ENCODE measurements at places on chromosomes 2 and 18.

DNA sequence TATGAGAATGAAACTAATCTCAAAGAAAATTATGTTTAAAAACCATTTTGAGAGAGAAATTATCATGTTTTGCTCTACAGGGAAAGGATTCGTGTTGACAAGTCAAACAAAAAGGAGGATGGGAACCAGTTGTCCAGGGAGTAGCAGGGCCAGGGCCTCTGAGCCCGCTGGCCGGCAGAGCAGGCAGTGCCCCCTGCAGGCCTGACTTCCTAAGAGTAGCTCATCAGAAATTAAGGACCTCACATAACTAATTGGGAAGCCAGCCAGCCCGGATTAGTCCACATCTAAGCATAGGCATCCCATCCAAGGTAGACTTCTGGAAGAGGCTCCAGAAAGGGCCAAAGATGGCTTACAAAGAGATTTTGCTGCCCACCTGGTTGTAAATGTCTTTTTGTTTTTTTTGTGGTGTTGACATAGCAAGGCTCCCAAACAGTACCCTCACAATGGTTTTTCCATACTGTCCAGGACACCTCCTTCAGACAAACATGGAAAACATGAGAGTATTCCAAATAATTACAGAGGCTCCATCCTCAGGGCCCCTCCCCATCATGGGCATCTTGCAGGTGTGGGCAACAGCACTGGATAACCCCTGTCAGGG, 241.2 kb upstream of the TANK start:
- DNase-seq: no peak

DNA sequence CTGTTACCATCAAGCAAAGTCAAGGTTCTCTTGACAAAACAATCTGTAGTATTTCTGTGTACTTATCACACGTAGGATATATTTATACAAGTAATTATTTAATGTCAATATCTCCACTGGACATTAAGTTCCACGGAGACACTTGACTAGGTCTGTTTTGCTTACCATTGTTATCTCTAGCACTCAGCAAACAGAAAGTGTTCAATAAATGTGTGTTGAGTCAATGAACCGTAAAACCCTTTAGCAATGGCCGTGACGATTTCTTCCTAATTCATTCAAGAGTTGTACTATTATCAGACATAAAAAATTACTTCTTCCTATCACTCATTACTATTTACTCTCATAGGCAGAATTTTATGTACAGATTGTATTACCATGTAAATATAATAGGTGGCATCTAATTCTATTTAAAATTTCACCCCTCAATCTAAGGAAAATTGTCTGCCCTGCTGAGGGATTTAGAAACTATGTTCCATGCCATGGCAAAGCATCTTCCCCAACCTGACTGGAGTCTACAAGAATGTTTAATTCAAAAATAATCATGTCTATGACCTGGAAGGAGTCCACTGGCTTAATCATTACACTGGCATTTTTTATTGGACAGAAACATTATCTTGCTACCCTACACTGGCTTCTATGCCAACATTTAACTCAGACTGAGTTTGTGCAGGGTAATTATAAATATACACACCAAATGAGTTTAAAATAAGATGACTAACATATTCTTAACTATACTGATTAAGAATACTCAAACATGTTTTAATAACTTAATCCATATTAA, 301.9 kb downstream of the ZEB2 start:
- no peak for DNase-seq

DNA sequence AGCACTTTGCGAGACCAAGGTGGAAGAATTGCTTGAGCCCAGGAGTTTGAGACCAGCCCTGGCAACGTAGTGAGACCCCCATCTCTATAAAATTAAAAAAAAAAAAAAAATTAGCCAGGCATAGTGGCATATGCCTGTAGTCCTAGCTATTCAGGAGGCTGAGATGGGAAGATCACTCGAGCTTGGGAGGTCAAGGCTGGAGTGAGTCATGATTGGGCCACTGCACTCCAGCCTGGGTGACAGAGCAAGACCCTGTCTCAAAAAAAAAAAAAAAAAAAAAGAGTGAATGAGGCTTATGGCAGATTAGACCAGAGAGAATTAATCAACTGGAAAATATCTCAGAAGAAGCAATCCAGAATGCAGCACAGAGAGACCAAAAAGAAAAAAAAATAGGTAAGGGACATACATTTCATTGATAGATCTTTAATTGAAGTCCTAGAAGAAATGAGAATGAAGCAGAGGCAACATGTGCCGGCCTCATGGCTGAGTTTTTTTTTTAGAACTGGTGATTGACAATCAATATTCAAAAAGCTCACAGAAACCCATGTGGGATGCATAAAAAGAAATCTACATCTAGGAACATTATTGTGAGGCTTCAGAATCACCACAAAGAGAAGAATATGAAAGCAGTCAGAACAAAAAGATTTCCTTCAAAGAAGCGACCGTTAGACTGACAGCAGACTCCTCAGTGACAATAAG, 32.2 kb upstream of the ELAC1 start:
- DNase-seq: no peak

DNA sequence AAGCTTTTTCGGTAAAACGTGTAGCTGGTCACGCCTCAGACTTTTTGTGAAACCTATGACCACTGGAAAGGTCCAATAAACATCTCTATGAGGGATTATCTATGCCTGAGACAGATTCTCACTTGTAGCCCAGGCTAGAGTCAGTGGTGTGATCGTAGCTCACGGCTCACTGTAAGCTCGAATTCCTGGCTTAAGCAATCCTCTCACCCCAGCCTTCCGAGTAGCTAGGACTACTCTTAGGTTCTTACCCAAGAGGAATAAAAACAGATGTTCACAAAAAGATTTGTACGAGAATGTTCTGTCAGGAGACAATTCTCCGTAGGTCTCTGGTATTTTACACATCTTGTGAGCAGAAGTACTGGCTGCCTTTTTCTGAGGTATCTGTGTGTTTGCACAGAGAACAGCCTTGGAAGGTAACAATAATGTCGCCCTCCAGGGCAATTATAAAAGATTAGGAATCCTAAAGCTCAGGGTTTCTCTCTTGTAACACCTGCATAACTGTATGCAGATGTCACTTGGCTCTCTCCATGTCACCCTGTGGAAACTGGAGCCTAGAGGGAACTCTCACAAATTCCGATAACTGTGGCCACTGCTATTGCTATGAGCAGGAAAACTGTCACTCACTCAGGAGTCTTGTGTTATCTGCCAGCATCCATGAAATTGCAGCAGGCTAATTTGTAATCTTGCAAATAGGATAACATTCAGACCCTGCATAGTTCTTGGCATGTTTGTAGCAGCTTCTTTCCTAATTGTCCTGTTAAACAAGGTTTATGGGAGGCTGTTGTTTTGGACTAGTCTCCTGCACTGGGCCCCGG, 25.5 kb upstream of the RALBP1 start:
- DNase-seq: no peak

GRCh38 chr18:62663731-62664336, 51.5 kb upstream of the PHLPP1 start:
- no peak for DNase-seq

GRCh38 chr2:106537047-106537446, 49.9 kb downstream of the CD8B2 start:
- DNase-seq: no peak
